T47D (cell line): ENCODE measurements at places on chromosomes 1 and 21.

DNA sequence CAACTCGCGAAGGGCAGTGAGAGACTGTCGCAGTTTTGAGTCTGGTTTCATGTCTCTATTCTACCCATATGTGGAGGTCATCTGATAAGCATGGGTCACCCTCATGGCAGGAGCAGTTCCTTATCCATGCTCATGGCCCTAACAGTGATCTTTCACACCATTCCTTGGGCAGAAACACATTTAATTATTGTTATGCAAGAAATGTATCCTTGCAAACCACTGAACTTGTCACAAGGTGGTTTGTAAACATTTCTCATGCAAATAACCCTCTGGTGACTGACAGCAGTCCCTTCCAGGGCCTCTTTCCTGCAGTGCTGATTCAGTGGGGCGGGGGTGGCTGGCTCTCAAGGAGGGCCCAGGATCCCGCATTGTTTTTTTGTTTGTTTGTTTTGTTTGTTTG, 421.4 kb upstream of the RUNX1 start:
- no peak for DNase-seq

DNA sequence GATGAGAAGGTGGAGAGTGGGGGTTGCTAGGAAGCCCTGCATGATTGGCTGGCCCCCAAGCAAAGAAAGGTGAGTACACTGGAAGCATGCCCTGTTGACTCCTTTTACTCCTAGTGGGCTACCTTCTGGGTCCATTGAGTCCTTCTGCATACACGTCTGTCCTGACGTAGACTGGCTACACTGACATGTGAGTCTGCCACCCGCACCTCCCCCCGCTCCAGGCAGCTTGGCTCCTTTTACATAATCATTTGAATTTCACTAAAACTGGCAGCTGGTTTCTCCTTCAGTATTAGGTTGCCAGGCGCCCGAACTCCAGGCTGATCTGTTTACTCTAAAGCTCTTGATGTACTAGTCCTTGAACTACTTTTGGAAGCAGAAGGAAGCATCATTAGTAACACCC, 8.7 kb downstream of the MRPS21 start:
- no peak for DNase-seq

DNA sequence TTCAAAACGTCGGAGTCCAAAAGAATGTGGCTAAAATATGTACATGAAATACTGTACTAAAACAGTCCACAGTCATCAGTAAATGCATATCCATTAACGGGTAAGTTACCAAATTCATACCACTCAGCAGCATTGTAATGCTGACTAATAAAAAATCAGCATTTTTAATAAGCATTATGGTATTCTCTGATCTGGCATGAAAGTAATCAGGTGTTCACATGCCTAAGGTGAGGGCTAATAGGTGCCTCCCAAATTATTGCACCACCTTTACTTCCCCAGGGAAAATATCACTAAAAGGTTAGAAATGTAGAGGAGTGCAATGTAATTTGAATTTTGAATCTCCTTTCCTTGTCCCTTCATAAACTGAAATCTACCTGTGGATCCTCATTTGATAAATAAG, 69.6 kb upstream of the PTGS2 start:
- no peak for DNase-seq

GRCh38 chr1:38991638-38992411, 749 bp downstream of the AKIRIN1 start:
- no peak for DNase-seq
